ENCODE measurements at places on chromosomes 7 and 10. TPM values are rescaled to one million over a fixed set of nuclear protein-coding genes. Genes with fewer than 3 reads are reported as not detected.

DNA sequence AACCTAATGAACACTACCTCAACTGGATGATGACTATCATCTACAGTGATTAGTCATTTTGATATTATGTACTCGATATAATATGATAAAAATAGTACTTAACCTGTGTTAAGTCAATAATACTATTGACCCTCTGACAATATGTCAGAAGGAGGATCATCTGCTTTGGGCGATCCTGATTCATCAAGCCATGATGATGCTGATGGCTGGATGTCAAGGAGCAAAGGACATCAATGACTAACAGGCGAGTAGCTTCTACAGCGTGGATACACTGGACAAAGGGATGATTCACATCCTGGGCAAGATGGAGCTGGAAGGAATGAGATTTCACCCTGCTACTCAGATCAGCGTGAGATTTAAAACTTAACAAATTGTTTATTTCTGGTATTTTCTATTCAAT lies 94.4 kb upstream of the SKAP2 start:
- no peak for DNase-seq

DNA sequence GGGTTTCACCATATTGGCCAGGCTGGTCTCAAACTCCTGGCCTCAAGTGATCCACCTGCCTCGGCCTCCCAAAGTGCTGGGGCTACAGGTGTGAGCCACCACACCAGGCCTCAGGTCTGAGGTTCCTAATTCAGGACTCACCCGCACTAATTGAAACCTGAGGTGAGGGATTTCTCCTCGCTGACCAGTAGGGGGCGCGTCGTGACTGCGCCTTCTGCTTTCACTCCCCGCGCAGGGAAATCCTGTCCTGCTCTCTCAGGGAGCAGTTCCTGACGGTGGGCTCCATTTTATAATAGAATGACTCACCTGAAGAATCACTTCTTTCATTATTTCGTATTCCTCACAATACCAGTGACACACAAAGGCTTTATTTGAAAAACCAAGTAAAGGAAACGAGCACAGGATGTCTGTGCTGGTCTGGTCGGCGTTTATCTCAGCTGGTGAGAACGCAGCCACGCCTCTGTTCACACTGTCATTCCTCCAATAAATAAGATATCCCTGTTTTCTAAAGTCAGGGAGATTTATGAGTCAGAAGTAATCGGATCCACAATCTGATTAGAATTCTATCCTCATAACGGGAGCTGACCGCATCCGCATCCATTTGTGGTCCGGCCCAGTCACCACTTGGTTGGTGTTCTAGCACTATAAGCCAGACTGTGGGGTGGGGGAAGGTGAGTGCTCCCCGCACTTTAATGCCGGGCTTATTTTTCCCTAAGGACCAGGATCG lies 35.4 kb downstream of the BAG3 start:
- DNase-seq = peak; percentile 80

Gene CTTNBP2
- total RNA-seq = 3.4 TPM

- no peak for DNase-seq
Measured at GRCh38 chr7:24827027-24827426, 69.8 kb upstream of the GSDME start.

Gene NMT2
- total RNA-seq = 68.3 TPM

Gene RNF32
- total RNA-seq = 45.7 TPM

DNA sequence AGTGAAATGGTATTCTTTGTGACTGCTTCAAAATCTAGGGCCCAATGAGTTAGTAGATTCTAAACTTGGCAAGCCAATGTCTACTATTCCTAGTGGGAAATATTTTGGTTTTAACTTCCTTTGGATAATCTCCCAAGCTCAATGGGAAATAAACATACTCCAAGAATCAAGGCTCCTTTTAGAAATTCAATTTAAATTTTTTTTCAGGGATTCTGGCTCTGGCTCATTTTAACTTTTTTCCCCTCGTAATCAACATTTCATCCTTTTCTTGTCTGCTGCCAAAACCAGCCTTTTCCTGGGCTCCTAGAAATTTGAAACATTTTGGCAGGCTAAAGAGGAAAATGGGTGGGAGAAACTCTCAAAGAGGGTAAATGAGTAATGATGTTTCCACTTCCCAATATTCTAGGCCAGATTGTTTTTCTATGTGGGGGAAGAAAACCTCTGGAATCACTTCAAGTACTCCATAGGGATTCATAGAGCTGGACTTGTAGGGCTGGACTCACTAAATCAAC lies 85.6 kb upstream of the AGR3 start:
- no peak for DNase-seq

Gene TSPAN12
- 6.3 TPM for total RNA-seq

Gene BEND7
- 55.2 TPM for total RNA-seq

GRCh38 chr10:98309366-98310355 lies 41.7 kb upstream of the LOXL4 start:
- peak; percentile 84 for DNase-seq

Gene SPDYE5
- 1.4 TPM for total RNA-seq

Gene UNC5B
- 24.4 TPM for total RNA-seq

DNA sequence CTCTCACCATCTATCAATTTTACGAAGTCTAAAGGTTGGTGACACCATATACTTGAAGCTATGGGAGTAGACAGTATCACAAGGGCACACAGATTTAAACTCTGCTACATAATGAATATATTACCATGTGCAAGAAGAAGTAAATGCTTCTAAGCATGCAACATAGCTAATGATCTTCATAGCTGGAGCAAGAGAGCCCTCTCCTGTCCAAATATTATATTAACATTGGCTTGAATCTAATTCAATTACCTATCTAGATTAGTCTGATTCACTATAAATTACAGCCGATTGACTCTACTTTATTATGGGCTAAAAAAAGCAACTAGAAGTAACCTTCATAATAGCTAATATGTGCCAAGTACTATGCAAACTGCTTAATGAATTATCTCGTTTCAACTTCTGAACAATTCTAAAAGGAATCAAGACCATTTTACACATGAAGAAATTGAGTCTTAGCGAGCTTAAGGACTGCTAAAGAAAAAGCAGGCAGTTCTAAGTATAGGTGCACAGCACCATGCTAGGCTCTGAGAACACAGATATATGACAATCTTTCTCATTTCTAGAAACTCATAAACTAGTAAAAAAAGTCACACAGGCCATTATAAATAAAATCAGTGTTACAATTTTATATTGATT lies 21.9 kb downstream of the FRA10AC1 start:
- no peak for DNase-seq

DNA sequence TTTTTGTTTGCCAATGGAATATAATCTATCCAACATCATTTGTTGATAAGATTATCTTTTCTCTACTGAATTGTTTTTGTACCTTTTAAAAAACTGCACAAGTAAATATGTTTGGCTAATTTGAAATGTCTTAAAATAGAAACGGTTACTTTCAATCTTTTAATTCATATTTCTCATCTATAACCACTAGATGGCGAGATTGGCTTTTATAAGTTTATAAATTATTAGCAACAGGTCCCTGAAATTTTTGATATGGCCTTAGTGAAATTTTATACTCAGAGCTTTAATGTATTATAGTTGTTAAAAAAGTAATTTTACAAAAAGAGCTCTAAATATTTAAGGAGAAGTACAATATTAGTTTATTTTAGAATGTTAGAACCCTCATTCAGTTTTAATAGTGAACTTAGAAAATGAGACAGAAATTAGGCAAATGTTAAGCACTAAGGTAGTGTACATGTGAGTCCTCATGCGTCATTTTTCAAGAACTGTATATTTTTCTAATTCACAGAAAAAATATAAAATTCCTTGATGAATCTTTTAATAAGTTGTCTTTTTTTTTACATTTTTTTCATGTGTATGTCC lies 592.5 kb downstream of the ARL4A start:
- no peak for DNase-seq

GRCh38 chr7:134022286-134022911 lies 104.7 kb upstream of the LRGUK start:
- no peak for DNase-seq

Data from testis (tissue), 5 donors.